ENCODE measurements at places on chromosomes 2 and 18.

GRCh38 chr18:8504880-8505435 is 104.3 kb upstream of the RAB12 start:
- no peak for DNase-seq

- no peak for DNase-seq
Observed at GRCh38 chr18:28541276-28541930, 364.5 kb upstream of the CDH2 start.

DNA sequence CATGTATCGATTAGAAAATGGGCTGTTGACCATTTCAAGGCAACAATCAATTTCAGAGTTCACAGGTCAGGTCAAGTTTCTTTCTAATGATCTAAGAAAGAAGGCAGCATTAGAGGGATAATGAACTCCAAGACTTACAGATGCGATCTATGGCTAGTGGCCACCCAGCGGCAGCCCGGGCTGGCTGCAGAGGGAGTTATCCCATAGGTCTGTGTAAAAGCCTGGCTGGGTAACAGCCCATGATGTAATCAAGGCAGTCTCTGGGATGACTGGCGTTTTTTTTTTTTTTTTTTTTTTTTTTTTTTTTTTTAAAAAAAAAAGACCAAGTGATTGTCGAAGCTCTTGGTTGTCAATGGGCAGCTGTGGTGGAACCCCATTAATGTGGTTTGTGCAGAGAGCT is 171.1 kb upstream of the SKOR2 start:
- DNase-seq: peak; percentile 7

- DNase-seq: no peak
Observed at GRCh38 chr18:22193466-22193865, 24.1 kb downstream of the GATA6 start.

DNA sequence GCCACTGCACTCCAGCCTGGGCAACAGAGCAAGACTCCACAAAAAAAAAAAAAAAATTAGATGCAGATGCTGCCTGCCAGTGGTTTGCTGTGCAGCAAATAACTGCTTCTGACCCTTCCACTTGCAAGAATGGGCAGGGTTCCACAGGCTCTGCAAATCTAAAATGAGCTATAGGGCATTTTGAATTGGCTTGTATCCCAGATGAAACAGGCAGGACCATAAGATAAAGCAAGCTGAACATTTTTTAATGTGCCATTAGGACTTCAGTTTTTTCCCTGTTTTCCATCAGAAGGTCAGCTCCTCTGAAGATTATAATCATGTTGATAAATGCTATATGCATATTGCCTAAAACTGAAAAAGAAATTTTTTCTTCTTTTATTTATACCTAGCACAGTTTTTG is 15.7 kb upstream of the FZD7 start:
- no peak for DNase-seq

DNA sequence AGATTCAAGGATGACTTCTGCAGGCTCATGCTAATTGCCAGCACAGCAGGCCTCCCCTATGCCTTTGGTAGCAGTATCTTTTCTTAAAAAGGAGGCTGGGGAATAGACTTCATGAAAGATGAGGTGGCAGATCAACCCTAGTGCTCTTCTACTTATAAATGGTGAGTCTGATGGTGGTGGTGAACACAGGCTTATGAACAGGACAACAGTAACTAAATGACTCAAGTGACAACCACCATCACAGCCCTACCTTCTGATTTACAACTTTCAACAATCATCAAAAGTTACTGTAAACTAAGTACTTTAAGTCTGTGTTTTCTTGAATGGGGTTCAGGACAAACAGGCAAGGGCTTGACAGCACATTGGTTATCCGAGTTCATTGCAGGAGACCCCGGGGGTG is 39.3 kb downstream of the PAIP2B start:
- DNase-seq: no peak

DNA sequence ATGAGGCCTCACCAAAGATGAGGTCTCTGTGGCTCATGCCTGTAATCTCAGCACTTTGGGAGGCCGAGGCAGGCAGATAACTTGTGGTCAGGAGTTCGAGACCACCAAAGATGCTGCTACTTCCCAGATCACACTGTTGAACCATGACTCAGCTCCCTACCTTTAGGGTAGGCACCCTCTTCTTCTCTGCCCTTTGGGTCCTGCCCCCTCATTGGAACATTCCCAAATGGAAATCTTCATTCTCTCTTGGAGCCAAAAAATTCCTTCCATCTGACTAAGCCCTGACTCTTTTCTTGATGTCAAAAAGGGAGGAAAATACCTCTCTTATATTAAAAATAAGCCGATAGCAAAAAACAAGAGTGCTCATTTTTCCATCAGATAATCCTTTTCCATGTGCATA is 183.5 kb downstream of the PAX3 start:
- no peak for DNase-seq

- no peak for DNase-seq
Observed at GRCh38 chr2:108587621-108588020, 53.4 kb downstream of the LIMS1 start.

GRCh38 chr2:101861382-101861781 is 130.4 kb upstream of the IL1R2 start:
- no peak for DNase-seq

DNA sequence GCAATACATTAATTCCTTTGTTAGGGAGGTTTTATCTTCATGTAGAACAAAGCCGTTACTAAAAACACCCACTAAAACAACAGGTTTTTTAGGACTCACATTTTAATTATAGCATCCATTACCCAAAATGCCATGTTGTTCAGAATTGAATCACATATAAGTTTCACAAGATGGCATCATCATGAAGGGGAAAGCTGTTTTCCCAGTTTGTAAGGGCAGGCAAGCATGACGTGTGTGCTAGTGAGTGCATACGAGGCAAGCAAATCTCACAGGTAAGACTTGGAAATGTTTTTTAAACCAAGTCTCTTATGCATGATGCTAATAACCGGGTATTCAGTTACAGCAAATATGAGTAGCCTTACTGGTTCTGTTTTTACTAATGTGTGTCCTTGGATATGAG is 111.8 kb upstream of the NFATC1 start:
- DNase-seq: no peak

- no peak for DNase-seq
Observed at GRCh38 chr2:54074606-54075341, 40.6 kb upstream of the ACYP2 start.

GRCh38 chr18:54828281-54828881 is at the start of gene RAB27B:
Gene RAB27B (plus strand): TSS chr18:54828477. CDS start chr18:54877586, 49,109 bp downstream.
- DNase-seq: peak; percentile 57

GRCh38 chr2:71453404-71454220 is at the start of gene DYSF:
Gene DYSF (plus strand): TSS chr2:71453561.
- DNase-seq: no peak

GRCh38 chr18:57258131-57258777 is 94.1 kb upstream of the ST8SIA3 start:
- no peak for DNase-seq

GRCh38 chr2:148814860-148815419 is 60.1 kb upstream of the KIF5C start:
- DNase-seq: no peak

- DNase-seq: no peak
Observed at GRCh38 chr2:24538720-24539119, 47.7 kb downstream of the NCOA1 start.

DNA sequence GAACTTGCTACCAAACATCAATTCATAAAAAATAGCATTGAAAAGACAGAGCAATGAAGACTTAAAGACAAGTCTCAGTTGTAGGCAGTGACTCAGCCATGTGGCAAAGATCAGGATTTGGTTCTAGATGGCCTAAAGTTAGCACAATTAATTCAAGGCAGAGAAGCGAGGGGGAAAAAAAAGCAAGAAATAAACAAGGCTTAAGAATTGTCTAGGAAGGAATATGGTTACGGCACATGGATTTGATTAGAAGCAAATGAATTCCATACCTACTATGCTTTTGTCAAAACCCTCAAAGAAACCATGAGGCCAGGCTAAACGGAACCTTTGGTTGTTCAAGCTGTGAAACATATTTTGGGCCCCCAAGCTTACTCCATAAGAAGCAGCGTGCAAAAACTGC is 362.2 kb upstream of the KCNH7 start:
- DNase-seq: no peak

DNA sequence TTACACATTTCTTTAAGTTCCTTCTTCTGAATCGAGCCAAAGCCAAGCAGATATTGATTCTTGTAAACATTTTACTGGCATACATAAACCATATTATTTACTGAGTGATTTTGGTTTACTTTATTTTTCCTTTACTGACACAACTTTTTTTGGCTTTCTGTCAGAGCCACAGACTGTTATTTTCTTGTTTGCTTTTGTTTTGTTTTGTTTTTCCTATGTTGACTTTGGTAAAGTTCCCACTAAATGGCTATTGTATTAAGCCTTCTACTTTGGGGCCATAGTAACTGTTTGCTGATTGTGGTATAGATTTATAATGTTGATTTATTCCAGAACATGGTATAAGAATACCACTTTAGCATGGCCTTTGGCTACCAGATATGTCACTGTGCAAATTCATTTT is 419.4 kb downstream of the DCDC2C start:
- no peak for DNase-seq

- no peak for DNase-seq
Observed at GRCh38 chr2:66443186-66443978, 8.5 kb downstream of the MEIS1 start.

DNA sequence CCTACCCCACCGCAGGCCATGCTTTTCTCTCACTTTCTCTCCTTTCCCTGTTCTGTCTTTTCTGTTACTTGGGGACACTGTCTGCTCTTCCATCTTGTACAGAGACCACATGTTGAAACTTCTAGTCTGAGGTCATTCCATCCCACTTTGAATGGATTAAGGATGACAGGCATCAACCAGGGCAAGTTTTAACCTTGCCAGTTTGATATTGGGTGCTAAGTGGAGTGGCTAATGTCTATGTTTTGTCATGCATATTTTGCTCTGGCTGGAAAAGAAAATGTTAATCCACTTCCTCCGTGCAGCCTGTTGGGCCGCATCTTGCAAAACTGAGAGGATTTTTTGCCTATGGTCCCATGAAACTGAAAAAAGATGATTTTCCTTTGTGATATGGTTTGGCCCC is 205.5 kb upstream of the SESTD1 start:
- DNase-seq: no peak

DNA sequence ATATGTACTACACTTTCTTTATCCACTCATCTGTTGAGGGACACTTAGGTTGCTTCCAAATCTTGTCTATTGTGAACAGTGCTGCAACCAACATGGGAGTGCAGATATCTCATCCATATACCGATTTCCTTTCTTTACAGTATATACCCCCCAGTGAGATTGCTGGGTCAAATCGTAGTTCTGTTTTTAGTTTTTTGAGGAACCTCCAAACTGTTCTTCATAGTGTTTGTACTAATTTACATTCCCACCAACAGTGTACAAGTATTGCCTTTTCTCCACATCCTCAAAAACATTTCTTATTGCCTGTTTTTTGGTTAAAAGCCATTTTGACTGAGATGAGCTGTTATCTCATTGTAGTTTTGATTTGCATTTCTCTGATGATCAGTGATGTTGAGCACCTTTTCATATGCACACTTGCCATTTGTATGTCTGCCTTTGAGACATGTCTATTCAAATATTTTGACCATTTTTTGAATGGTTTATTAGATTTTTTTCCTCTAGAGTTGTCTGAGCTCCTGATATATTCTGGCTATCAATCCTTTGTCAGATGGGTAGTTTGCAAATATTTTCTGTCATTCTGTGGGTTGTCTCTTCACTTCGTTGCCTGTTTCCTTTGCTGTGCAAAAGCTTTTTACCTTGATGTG is 12.2 kb downstream of the PLEK start:
- DNase-seq: no peak

DNA sequence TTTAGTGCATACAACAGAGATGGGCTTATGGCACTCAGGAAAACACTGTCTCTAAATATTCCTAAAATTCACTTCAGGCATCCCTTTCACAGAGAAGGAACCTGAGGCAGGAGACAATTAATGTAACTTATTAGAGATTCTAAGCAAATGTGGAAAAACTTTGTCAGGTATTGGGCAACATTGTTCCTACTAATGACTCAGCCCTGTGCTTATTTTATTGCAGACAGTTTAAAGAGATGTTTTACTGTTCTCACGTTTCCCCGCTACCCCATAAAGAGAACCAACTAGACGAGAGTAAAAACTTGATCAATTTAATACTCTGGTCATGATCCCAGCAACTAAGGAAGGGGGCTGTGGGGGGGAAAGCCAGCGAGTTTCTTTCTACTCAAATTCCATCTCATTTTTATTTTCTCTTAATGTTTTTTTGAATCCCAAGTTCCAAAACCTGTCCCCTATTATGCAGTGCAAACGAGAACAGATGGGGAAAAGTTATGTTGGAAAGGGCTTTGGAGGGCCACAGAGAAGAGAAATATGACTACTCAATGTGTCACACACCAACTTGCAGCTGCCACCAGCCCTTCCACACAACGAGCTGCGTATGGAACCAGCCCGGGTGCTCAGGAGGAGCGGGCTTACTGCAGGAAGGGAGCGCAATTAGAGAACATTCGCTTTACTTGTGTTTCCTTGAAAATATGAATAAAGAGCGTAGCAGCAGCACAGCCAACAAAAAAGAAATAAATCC is 18.7 kb upstream of the ACVR1 start:
- peak; percentile 60 for DNase-seq

DNA sequence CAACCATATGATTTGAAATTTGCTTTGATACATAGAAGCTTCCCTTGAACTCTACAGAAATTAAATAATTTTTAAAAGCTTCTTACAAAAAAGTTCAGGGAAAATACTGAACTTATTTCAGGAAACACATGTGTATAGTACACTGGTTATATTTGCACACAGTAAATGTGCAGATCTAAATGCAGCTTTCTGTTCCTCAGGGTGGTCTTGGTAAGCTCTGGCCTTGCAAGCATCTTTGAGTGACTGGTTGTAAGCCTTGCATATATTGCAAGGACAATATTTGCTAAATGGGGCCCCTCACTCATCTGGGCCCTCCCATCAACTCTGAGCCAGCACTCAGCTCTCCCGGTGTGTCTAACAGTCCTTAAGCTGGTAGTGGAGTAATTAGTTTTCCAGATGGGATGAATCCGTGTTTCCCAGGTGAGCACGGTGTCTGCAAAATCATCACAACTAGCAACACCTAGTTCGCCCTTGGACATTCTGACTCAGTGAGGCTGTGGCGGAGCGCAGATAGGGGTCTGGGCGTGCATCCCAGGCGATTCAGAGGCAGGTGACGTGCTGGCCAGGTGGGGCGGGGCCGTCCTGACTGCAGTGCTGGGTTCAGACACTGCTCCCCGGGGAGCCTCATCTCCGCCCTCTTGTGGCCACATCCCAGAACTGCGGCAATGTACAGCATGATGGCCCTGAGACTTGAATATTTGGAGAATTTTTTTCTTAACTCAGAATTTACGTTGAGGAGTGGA is 149.6 kb downstream of the MBP start:
- peak; percentile 36 for DNase-seq

GRCh38 chr2:223580951-223581350 is 21.2 kb downstream of the SCG2 start:
- no peak for DNase-seq

GRCh38 chr2:238771218-238771617 is 76.7 kb upstream of the TWIST2 start:
- DNase-seq: no peak

DNA sequence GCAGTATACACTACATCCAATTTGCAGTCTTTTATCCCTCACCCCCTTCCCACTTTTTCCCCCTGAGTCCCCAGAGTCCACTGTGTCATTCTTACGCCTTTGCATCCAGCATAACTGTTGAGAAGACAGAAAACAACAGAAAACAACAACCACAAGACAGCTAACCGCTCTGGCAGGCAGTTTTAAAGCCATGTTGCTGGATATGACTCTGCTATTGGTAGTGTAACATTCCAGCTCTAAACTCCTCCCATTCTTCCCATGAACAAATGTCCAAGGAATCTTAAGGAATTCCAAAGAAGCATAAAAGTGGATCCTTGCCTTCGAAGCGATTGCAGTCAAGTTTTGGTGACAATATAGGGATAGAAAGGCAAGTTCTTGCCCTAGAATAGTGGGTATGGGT is 599.1 kb downstream of the NYAP2 start:
- DNase-seq: no peak

- DNase-seq: no peak
Observed at GRCh38 chr2:203492965-203493364, 42.1 kb downstream of the RAPH1 start.
